Left ventricle myocardium superior (tissue), 1 donor: ENCODE measurements at places on chromosomes 5 and 9. TPM values are rescaled to one million over a fixed set of nuclear protein-coding genes. Genes with fewer than 3 reads are reported as not detected.
A peak's percentile ranks its signal among the peaks of the same experiment; 100 is the strongest.

- no peak for DNase-seq
Observed at GRCh38 chr5:167219298-167219697, 1072.1 kb upstream of the WWC1 start.

DNA sequence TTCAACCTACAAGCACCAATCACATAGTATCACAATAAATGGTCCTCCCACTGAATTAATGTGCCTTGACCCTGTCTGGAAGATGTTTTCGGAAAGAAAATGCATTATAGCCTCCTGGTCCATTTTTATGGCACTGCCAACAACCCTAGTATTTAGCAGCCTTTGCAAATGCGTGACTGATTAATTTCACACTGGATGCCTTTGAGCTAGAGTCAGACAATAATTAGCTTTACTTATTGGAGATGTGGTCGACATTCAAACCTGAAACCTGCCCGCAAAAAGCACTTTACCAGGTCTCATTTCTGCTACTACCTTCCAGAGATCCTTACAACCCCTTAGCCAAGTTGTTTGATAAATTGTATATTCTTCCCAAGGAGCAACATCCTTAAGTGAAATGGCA lies 119.3 kb upstream of the DPYSL3 start:
- no peak for DNase-seq

GRCh38 chr9:21244836-21245235 lies 5.0 kb upstream of the IFNA14 start:
- DNase-seq, result no peak

DNA sequence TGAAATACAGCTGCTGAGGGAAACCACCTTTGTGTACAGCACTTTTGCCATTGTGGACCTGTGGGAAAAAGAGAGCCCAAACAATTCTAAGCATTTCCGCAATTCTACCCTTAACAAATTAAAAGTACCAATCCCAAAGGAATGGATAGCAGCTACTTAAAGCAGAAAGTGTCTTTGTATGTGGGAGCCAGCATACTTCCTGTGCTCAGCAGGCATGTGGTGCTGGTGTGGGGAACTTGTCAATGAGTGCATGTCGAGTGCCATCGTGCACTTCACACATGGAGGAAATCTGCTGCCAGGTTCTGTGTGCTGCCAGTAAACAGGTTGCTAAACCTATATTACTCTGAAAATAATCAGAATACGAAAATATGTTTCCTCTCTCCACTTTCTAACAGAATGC lies 399.0 kb downstream of the LRRC70 start:
- no peak for DNase-seq

DNA sequence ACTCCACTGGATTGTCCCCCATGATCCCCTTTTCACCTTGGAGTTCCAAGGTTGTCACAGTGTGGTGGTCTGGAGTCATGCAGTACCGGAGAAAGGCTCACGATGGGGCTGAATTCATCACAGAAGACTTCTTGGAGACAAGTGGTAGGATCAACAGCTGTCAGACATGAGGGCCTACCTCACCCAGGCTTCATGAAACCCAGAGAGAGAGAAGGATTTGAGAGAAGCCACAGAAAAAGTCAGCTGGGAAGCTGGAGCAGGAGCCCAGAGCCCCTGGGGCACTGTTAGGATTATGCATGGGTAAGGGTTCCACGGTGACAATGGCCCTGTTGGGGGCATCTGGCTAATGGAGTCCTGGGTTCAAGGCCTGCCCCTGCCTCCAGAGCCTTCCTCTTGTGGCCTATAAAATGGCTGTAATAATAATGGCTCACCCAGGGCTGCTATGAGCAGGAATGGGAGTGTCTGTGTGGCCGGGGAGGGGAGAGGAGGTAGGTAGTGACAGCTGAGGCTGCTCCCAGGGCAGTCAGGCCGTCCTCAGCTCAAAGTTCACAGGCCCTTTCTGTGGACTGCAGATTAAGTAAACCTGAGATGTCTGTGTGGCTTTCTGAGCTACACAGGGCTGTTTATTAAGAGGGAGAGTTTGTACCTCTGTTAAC lies 910 bp downstream of the TRIM14 start:
- DNase-seq, result no peak

DNA sequence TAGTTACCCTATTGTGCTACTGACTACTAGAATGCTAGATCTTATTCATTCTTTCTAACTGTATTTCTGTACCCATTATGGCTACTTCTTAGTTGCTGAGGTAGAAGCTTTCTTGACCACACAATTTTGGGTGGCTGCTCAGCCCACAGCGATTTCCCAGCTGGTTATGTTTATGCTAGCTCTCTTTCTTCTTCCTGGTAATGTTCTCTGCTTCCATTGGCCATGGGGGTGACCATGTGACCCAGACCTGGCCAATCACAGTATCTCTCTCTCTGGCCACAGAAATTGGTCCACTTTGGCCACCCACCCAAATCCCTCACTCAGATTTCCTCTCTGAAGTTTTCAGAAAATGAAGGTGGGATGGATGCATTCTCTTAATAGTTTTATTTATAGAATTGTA lies 427.9 kb upstream of the CLINT1 start:
- no peak for DNase-seq

DNA sequence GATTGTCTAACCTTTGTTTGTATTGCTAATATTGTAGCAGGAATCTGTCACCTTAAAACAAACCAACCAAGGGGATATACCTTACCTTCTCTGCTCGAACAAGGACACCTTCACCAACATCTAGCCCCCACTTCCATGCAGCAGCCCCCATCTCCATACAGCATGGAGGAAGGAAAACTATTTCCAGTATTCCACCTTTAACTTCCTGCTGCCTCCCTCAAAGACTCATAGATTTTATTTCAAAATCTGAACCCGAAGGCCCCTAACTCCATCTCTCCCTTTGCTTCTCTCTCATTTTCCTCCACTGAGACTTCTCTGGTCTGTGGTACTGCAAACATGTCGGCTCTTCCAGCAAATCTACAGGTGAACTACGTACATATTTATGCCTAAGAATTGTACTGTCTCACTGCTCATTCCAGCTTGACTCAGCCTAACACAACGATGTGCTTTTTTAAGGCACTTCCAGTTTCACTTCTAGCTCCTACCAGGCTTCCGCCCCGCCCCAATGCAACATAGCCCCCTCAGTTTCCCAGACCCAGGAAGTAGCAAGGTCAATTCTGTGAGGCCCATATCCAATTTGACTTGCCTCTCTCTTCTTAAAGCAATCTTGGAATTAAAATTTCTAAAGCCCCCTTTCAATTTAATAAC lies 70.7 kb upstream of the RNF38 start:
- DNase-seq, result peak; percentile 69

- no peak for DNase-seq
Observed at GRCh38 chr5:77305222-77305846, 94.9 kb downstream of the PDE8B start.

TRIM41 gene
- total RNA-seq, result 23.7 TPM

TMEM215 gene
- not detected for total RNA-seq

SPATA31D1 gene
- total RNA-seq, result not detected

ADAMTS13 gene
- 3.1 TPM for total RNA-seq
